ENCODE measurements at places on chromosomes 5 and 9. TPM values are rescaled to one million over a fixed set of nuclear protein-coding genes. Genes with fewer than 3 reads are reported as not detected.

The OLFML2A gene
- 89.3 TPM for total RNA-seq

The NMUR2 gene
- total RNA-seq: 0.24 TPM

The OTULINL gene
- total RNA-seq: 4.8 TPM

The AFAP1L1 gene
- total RNA-seq: 9.7 TPM

The SPATA9 gene
- not detected for total RNA-seq

The ACSL6 gene
- total RNA-seq: not detected

The NRARP gene
- total RNA-seq: 1.8 TPM

The TPM2 gene
- total RNA-seq: 464 TPM

The NDUFAF2 gene
- 13.3 TPM for total RNA-seq

The PCDHB11 gene
- total RNA-seq: 1.7 TPM

The C5orf34 gene
- total RNA-seq: 8.2 TPM

The WDR38 gene
- not detected for total RNA-seq

The STC2 gene
- total RNA-seq: 162 TPM

The GPR21 gene
- not detected for total RNA-seq

The IZUMO3 gene
- total RNA-seq: not detected

The OMD gene
- not detected for total RNA-seq

The ARL14EPL gene
- not detected for total RNA-seq

The ACTBL2 gene
- total RNA-seq: under 0.01 TPM

The FOXD4L3 gene
- not detected for total RNA-seq

The RNF145 gene
- 60.0 TPM for total RNA-seq

The F2RL2 gene
- total RNA-seq: 0.56 TPM

The SCAI gene
- 10.4 TPM for total RNA-seq

The C5orf47 gene
- not detected for total RNA-seq

The SPDL1 gene
- total RNA-seq: 30.1 TPM
